ENCODE measurements at places on chromosomes 16 and 17. TPM values are rescaled to one million over a fixed set of nuclear protein-coding genes. Genes with fewer than 3 reads are reported as not detected.
A peak's percentile ranks its signal among the peaks of the same experiment; 100 is the strongest.

- DNase-seq = no peak
These were observed 17.7 kb downstream of the VASN start for GRCh38 chr16:4389051-4389955.

- no peak for DNase-seq
These were observed 38.7 kb upstream of the AQP8 start for GRCh38 chr16:25177831-25178688.

GRCh38 chr17:53527473-53527872 is 295.3 kb upstream of the KIF2B start:
- DNase-seq = no peak

GRCh38 chr17:66185862-66186261 is 6.1 kb downstream of the CEP112 start:
- no peak for DNase-seq

- no peak for DNase-seq
These were observed 839.1 kb upstream of the RBFOX1 start for GRCh38 chr16:6493555-6493954.

DNA sequence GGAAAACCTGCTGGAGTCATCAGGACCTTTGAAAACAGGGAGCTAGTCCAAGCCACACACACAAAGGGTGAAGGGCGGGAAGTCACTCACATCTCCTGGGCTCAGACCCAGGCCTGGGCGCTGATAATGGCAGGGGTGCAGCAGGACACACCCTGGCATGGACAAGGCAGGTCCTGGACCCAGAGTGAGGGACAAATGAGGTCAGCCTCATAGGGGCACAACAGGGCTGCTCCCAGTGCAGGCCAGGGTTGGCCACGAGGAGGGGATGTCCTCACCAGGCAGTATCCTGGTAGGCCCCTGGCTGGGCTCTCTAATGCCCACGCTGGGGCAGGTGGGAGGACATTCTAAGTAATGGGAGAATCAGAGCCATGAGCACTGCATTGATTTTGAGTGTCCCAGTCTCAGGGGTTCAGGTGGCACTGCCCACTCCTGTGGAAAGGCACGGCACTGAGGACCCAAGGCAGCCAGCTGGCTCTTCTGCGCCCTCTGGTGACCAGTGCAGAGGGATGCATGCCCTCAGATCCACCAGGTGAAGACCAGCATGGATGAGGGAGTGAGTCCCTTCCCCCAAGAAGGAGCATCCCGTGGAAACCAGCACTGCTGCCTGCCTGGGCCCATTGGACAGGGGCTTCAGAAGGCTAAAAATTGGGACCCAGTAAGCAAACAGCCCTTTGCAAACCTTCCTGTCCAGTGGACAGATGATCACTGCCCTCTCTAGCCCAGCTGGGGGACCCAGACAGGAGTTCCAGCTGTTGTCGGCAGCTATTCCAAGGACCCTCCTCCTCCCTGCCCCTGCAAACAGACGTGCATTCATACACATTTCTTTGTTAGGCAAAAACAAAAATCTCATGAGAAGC is 23.4 kb upstream of the SREBF1 start:
- peak; percentile 66 for DNase-seq

GRCh38 chr16:81688182-81688581 is 90.9 kb upstream of the PLCG2 start:
- DNase-seq = no peak

GRCh38 chr17:72439893-72440502 is 319.2 kb downstream of the SOX9 start:
- no peak for DNase-seq

GRCh38 chr17:68693466-68693865 is 92.3 kb upstream of the FAM20A start:
- DNase-seq = no peak

- no peak for DNase-seq
These were observed 21.2 kb upstream of the LGALS9 start for GRCh38 chr17:27609611-27610303.

DNA sequence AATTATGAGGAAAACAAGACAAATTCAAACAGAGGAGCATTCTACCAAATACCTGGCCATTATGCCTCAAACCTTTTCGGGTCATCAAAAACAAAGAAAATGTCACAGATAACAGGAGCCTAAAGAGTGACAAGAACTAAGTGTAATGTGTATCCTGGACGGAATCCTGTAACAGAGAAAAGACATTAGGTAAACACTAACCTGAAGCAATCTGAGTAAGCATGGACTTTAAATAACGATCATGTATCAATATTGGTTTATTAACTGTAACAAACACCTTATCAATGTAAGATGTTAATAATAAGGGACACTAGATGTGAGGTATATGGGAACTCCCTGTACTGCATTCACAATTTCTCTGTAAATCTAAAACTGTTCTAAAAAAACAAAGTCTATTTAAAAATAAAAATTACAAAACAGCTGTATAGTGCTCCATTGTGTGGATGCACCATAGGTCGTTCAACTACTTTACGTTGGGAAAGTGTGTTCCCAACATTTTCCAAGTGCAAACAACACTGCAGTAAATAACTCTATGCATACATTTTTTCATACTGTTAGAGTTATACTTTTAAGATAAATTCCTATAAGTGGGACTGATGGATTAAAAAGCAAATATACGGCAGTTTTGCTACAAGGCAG is 14.8 kb downstream of the CMC2 start:
- no peak for DNase-seq

GRCh38 chr16:50964491-50964890 is 186.6 kb downstream of the SALL1 start:
- no peak for DNase-seq

- peak; percentile 83 for DNase-seq
These were observed 1.7 kb downstream of the SPHK1 start for GRCh38 chr17:76385892-76386786.

DNA sequence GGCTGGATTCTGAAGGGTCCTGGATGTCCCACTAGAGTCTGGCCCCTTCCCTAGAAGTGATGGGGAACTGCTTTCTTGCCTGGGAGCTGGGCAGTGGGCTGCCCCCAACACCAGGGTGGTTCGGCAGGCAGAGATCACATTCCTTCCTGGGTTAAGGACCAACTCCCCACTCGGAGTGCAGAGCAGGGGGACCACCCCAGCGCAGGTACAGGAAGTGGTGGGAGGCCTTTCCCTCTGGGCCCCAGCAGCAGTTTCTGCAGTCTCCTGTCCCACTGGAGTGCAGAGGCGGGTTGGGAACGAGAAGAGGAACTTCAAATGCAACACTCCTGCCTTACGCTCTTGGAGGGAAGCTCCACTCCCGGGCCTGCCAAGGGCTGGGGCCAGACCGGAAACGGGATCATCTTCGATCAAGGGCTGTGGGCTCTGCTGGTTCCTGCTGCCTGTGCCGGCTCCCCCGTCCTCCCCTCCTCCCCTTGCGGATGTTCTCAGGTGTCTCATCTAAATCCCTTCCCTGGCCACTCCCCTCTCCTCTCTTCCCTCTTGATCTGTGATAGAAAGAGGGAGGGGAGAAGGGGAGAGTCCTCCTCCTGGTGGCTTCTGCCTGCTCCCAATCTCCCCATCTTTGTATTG is 9.0 kb upstream of the NGFR start:
- no peak for DNase-seq

- no peak for DNase-seq
These were observed 2.8 kb downstream of the CSNK1D start for GRCh38 chr17:82270651-82271050.

- no peak for DNase-seq
These were observed 128.8 kb downstream of the ASIC2 start for GRCh38 chr17:33164169-33164881.

MYOCD gene
- not detected for total RNA-seq

EVI2B gene
- 106 TPM for total RNA-seq

KIF18B gene
- not detected for total RNA-seq

CIITA gene
- 9.7 TPM for total RNA-seq

ZP2 gene
- total RNA-seq = not detected

SPN gene
- total RNA-seq = 122 TPM

DNAI2 gene
- 4.1 TPM for total RNA-seq

CCL13 gene
- total RNA-seq = not detected

ZNF18 gene
- total RNA-seq = 15.0 TPM

All from T-helper 17 cell (primary cell).